ENCODE measurements at places on chromosomes 12 and 14.
A peak's percentile ranks its signal among the peaks of the same experiment; 100 is the strongest.

DNA sequence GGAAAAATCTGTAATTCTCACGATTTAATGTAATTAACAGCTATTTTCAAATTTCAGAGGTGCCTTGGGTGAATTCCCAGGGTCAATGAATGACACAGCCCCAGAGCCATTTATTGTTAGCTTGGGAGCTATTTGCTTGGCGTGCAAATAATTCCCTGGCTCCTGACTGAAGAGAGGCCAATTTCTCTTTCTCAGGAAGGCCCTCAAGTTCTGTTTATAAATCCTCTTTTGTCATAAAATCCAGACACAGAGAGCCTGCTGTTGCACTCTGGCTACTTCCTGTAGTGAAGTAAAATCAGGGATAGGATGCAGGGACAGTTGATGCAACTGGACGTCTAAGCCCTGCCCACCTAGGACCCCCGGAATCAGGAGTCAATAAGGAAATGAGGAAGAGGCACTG is 154.3 kb downstream of the TMX1 start:
- peak; percentile 32 for DNase-seq

GRCh38 chr14:90720832-90721231 is 95.4 kb downstream of the TTC7B start:
- DNase-seq: no peak

DNA sequence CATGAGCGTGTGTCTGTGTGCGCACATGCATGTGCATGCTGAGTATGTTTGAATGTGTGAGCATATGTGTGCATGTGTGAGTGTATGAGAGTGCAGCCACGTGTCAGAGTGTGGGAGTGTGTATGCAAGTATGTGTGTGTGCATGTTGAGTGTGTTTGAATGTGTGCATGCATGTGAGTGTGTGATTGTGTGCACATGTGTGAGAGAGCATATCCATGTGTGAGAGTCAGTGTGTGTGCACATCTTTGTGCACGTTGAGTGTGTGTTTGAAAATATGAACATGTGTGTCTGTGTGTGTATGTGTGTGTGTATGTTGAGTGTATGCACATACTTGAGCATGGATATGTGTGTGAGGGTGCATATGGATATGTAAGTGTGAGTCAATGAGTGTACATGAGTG is 730.8 kb downstream of the VRK1 start:
- DNase-seq: no peak

GRCh38 chr14:45181806-45182205 is 46.1 kb downstream of the FANCM start:
- DNase-seq: no peak

DNA sequence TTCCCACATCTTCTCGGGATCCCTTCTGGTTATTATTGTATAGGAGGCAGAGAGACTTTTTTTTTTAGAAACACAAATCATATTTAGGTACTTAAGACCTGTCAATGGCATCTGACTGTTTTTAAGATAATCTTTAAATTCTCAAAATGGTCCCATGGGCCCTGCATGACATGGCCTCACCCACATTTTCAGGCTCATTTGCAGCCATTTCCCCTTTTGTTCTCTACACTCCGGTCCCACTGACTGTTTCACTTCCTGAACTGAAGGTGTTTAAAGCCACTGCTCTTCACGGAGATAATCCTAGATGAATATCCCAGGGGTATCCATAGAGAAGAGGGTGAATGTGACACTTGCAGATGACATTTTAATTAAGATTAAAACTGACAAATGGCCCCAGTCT is 12.3 kb upstream of the C12orf71 start:
- no peak for DNase-seq

- no peak for DNase-seq
These were observed 1.9 kb downstream of the SYT1 start for GRCh38 chr12:78866518-78866917.

DNA sequence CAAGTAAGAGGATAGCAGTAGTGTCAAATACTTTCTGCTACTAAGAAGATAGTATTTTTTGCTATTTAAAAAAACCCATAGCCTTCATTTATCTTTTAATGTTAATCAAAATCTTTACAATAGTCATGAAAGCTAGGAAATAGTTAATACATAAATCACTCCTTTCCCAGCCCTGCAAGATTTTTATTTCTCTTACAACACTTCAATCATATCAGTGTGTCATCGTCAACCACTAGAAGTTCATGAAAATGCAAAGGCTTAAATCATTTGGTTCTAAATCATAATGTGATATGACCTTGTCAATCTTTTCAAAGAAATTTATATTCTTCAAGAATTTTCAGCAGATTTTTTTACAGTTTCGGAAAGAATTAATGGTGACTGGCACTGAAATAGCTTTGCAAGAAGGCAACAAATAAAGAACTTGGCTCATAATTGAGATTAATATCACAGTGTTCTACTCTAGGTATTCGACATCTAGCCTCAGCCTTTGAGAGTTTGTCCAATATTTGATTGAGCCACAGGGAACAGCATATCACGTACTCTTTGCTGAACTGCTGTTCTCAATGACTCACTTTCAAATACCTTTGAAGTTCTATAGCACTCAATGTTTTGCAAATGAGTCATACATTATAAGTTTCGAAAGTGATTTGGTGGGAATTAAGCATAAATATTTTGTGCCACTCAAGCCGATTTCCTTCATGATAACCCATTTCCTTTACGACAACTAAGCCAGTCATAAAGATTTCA is 384.0 kb upstream of the FOXG1 start:
- DNase-seq: peak; percentile 83

- DNase-seq: no peak
These were observed 68.2 kb upstream of the SLC24A4 start for GRCh38 chr14:92254786-92255185.

DNA sequence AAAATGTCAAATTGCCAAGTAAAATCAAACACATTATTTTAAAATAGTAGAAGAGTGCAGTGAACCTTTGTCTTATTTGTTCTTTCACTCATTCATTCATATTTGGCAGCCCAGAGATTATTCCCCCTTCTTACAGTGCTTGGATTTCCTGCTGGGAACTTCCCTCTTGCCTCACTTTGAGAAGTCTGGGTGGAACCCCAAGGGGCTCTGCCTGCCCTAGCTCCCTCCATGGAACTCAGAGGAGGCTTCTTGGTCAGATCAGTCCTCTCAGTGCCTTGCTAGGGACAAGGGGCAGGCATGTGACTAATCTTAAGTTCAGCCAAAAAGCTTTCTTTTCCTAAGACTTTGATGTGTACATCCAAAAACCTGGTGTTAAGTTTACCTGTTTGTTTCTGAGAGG is 84.7 kb upstream of the OVCH1 start:
- DNase-seq: no peak

GRCh38 chr14:99212646-99213045 is 59.4 kb downstream of the BCL11B start:
- DNase-seq: no peak

- peak; percentile 65 for DNase-seq
These were observed 378.7 kb downstream of the PRKD1 start for GRCh38 chr14:29548948-29549370.

DNA sequence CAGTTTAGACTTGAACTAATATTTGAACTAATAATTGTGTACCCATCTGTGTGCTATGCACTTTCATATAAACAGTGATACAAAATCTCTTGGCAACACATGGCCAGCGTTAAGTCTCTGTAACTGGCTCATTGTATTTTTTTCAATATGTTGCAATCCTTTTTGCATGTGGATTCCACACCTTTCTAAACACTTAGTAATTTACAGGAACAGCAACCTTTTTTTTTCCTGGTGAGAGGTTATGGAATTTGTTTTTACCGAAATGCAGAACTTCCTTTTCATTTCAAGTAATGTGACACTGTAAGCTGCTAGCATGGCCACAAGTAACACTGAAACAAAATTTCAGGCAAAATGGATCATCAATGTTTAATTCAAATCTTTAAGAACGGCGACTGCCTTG is 45.4 kb upstream of the EPS8 start:
- DNase-seq: peak; percentile 39

DNA sequence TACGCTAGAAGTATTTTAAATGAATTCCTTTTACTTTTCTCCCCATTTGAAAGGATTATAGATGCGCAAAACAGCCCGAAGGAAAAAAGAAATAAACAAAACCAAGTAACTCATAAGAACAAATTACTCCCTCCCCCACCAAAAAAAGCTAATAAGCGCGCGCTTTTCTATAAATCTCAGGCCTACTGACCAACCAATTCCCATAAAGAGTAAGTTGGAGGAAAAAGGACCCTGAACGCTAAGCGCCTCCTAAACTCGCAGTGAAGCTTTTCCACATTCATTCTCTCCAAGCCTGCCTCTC is 588 bp downstream of the MBIP start:
- DNase-seq: no peak

GRCh38 chr14:77790566-77791224 is 9.2 kb upstream of the ADCK1 start:
- DNase-seq: no peak

GRCh38 chr12:39065455-39065854 is 160.1 kb upstream of the CPNE8 start:
- DNase-seq: no peak

DNA sequence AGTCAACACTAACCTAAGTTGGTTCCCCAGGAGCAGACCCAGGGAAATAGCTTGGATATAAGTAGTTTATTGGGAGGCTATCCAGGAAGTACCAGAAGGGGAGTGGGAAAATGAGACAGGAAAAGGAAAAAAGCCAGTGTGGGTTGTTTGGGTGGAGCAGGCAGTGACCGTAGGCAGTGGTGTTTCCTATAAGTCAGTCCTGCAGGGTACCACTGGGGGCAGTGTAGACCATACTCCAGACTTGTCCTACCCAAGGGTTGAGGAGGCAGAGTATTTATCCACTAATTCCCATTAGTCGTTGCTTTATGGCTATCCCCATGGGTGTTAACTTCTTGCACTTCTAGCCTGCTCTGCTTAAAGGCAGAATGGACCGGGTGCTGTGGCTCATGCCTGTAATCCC is 6.4 kb upstream of the CCDC60 start:
- DNase-seq: no peak

DNA sequence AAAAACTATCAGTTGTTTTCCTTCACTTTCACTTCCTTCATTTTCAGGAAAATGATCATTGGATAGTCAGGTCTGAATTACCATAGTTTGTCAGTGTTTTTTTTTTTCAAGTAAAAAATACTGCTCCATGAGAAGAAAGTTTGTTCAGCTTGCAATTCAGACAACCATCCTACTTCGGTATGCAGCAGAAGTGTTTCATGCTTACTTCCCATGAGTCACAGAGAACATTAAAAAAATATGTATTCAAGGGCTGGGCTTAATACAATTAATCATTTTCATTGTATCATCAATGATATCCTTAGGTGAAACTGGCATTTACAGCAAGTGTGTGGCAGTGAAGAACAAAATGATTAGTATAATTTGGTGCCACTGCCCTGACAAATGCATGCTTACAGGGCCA is 21.6 kb downstream of the PYM1 start:
- DNase-seq: peak; percentile 50

- peak; percentile 67 for DNase-seq
These were observed 19.9 kb downstream of the DAAM1 start for GRCh38 chr14:59208224-59208814.

- no peak for DNase-seq
These were observed 143.7 kb downstream of the ASCL4 start for GRCh38 chr12:107917912-107918800.

- DNase-seq: no peak
These were observed 6.1 kb downstream of the RHOF start for GRCh38 chr12:121787063-121788025.

DNA sequence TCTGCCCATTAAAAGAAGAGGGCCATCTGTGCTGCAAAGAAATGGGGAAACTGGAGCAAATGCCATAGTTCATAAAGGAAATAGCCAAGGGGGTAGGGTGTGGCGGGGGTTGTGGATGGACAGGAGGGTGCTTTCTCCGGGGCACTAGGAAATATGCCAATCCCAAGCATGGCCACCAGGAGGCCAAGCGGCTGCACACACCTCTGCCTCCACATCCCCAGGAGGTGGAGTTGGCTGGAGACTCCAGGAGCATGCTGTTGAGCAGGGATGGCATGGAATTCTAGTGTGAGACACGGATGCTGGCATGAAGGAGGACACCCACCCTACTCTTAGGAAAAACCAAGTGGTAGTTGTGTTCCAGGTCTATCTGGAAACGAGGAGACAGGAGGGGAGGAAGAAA is 25.2 kb downstream of the NID2 start:
- DNase-seq: no peak

- peak; percentile 13 for DNase-seq
These were observed at the start of gene NTN4 for GRCh38 chr12:95790033-95790916. TSS of gene NTN4 (minus strand) at chr12:95790764. CDS start at chr12:95790309, 455 bp downstream.

DNA sequence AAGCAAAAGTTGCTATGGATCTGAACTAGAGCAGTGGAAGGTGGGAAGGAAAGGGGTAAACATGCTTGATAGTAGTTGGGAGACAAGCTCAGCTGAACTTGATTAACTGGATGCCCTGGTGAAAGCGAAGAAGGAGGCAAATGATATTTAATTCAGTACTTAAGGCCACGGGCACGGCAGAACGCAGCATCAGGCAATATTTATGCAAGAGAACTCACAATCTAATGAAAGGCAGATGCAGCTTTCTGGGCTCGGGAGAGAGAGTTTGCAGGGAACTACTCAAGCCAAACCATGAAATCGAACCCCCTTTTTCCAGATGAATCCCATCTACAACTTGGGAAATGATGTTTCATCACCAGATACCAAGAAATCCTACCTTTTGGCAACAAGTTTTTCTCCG is 3.5 kb upstream of the CNIH1 start:
- peak; percentile 71 for DNase-seq
